ENCODE measurements at places on chromosomes 4 and X. TPM values are rescaled to one million over a fixed set of nuclear protein-coding genes. Genes with fewer than 3 reads are reported as not detected.

ERAS gene
- total RNA-seq, result not detected

ARHGAP36 gene
- not detected for total RNA-seq

SSX4B gene
- total RNA-seq, result not detected

TREX2 gene
- total RNA-seq, result 1.1 TPM

USP17L27 gene
- not detected for total RNA-seq
